ENCODE measurements at places on chromosomes 13 and 19.

DNA sequence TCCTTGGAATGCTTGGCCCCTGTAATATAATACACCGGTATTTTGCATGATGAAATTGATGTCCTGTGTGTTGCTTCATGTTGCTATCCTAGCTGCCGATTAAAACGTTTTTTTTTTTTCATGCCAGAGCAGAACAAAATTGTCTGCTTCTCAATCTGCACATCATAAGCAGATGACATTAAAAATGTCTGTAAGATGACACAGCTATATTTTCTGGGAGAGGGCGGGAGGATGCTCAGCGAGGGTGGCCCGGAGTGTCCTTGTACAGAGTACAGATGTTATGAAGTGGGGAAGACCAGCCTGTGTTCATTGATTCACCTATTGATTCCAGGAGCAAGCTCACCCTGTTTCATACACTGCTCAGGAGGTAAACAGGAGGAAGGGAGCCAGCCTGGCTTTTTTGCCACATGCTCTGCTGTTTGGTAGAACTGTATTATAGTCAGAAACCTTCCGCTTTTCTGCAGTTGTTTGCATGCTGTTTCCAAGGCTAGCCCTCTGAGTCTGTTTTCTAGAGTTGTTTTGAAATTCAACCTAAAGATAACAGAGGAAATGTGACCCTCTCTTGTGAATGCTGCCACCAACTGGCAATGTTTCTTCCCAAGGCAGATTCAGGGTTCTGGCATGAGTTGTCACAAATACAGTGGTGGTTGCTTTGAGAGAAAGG lies 4.7 kb upstream of the IRS2 start:
- DNase-seq: no peak

DNA sequence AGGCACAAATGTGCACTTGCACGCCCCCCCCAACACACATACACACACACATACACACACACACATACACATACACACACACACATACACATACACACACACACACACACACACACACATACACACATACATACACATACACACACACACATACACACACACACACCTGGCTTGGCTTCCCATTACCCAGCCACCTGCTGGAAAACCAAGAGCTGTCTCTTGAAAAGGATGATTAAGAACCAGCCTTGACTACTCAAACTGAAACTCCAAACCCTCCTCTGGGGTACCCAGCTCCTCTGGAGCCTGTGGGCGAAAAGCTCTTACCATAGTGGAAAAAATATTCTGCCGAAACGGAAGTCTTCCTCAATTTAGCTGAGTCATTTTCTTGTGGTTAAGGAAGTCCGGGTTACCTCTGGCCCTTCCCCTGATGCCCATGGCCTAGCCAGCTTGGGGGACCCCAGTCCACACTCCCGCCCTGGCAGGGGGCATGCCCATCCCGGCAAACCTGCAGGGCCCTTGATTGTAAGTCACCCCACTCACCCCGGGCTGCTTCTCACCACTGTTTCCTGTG lies 21.9 kb downstream of the CEBPA start:
- DNase-seq: peak; percentile 42

DNA sequence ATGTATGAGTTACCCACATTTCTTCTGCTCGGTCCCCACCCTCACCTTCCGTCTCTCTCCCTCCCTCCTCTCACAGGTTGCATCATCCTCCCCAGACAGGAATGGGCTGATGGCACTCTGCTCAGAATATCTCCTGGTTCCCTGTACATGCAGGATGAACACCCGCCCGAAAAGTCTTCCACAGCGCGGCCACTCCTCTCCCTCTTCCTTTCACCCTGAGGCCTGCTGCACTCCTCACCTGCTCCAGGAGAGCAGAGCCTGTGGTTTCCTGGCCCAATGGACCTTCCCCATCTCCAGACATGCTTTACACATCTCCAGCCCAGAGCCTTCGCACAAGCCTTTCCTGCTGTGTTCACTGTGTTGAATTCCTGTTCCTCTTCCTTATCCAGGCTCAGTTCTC lies 40.9 kb downstream of the GSX1 start:
- DNase-seq: no peak

GRCh38 chr19:2021453-2022140 lies 6.1 kb upstream of the BTBD2 start:
- DNase-seq: no peak

- peak; percentile 72 for DNase-seq
Measured at GRCh38 chr13:33678906-33679657, 138.9 kb upstream of the RFC3 start.

GRCh38 chr13:93430381-93430780 lies 203.8 kb downstream of the GPC6 start:
- no peak for DNase-seq

DNA sequence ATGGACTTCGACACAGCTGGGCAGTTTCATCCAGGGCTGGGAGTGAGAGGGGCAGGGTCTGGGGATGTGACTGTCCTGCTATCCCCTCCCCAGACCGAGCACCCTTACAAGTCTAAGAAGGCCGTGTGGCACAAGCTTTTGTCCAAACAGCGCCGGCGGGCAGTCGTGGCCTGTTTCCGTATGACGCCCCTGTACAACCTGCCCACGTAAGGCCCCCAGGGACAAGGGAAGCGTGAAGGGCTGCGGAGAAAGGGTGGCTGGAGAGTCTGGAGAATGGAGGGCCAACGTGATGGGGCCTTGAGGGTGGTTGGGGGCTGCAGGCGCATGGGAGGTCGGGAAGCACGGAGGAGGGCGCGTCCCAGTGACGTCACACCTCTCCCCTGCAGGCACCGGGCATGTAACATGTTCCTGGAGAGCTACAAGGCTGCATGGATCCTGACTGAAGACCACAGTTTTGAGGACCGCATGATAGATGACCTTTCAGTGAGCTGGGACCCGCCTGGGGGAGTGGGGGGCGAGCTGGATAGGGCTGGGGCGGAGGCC lies 89.5 kb downstream of the MAP4K1 start:
- no peak for DNase-seq

- DNase-seq: no peak
Measured at GRCh38 chr13:24458736-24459135, 53.8 kb downstream of the PARP4 start.

GRCh38 chr19:17504030-17504429 lies 7.4 kb upstream of the PGLS start:
- no peak for DNase-seq

- no peak for DNase-seq
Measured at GRCh38 chr19:38268539-38268938, 4.2 kb downstream of the SPINT2 start.

GRCh38 chr19:45322744-45323281 lies at the start of gene CKM:
TSS of gene CKM (minus strand) at chr19:45322875. CDS start at chr19:45319713, 3,162 bp downstream.
- DNase-seq: no peak

- no peak for DNase-seq
Measured at GRCh38 chr19:53664152-53664551, 32.4 kb downstream of the DPRX start.

DNA sequence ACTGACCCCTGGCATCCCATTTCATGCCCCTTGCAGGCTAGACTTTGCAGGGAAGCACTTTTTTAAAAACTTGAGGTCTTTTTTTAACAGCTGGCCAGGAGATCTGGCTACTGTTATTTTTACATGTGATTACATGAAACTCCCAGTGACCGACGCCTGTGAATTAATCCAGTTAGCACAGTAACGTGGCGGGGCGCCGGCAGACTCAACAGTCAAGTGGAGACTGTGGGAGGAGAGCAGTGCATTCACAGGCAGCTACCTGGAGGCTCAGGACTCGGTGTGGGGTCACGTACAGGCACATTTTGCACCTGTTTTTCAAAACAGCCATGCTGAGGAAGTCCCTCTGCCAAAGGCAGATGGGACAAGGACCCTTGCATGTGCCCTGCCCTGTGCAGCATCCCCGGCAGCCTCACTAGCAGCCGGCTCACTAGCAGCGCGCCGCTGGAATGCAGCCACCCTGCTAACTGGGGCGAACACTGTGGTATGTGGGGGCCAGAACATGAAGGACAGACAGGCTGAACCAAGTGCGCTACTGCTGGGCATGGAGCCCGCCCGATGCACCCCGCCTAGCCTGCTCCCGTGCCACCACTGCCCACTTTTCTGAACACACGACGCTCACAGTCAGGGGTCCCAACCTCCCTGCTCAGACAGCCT lies 18.7 kb downstream of the CAPS start:
- DNase-seq: no peak

DNA sequence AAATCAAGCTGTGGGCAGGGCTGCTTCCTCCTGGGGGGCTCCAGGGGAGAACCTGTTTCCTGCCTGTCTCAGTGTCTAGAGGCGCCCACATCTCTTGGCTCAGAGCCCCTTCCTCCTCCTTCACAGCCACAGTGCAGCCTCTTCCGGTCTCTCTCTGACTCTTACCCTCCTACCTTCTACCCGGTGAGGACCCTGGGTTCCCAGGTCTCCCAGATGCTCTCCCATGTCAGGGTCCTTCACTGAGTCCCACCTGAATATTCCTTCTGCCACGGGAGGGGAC lies 153.1 kb downstream of the KDM4B start:
- DNase-seq: no peak

DNA sequence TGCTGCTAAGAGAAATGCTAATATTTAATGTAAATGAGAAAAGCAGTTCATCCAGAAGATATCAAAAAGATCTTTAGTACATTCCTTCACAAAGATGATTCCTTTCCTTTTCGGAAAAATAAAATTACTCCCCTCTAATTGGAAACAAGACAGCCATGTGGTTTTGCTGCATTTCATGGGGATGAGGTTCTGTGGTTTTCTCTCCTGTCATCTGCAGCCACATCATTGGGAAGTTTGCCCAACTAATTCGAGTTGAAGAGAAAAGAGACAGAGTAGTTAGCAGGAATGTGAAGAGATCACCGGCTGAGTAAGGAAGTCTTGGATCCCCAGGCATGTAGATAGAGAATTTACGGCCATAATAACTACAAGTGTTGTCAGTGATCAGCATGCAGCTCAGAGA lies 122.1 kb downstream of the CYSLTR2 start:
- DNase-seq: no peak

- DNase-seq: no peak
Measured at GRCh38 chr19:51701468-51702100, 8.5 kb downstream of the SPACA6 start.

- no peak for DNase-seq
Measured at GRCh38 chr19:22606212-22606553, 27.9 kb upstream of the ZNF492 start.

All from stimulated activated CD4-positive, alpha-beta T cell treated with anti-CD3 and anti-CD28 coated beads, Interleukin-12 subunit alpha, Interleukin-12 subunit beta, amount 100 ng/mL, for 48 hours (primary cell).